ENCODE measurements at places on chromosomes 4 and X.

DNA sequence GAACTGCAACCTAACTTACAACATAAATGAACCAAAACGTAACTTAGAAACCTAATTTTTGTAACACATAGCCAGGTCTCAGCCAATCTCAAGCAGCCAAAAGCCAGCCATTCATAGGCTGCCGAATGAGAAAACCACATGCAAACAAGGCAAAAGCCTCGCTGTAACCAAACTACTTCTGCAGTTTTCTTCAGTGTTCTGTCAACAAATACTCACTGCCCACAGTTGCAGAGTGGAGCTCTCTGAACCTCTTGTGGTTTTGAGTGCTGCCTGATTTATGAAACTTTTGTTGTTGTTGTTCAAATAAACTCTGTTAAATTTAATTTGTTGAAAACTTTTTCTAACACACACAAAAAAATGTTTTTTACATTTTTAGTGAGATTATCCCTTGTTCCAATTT, 251.2 kb downstream of the PAPSS1 start:
- no peak for DNase-seq

GRCh38 chr4:180618396-180618795, 1624.8 kb upstream of the TENM3 start:
- DNase-seq: no peak

- no peak for DNase-seq
Observed at GRCh38 chrX:56758456-56758855, 29.4 kb downstream of the NBDY start.

DNA sequence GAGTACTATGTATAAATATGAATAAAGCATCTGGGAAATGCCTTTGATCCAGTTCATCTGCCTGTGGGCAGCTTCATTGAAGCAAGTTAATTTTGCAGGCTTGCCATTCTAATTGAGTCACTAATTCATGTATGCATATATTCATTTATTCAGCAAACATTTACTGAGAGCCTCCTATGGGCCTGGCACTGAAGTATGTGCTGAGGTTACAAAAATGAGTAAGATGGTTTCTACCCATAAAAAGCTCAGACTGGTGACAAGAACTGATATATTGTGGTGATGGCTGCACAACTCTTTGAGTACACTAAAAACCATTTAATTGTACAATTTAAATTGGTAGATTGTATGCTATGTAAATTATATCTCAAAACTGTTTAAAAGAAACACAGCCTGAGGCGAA, 1.1 kb upstream of the MRPL1 start:
- no peak for DNase-seq

DNA sequence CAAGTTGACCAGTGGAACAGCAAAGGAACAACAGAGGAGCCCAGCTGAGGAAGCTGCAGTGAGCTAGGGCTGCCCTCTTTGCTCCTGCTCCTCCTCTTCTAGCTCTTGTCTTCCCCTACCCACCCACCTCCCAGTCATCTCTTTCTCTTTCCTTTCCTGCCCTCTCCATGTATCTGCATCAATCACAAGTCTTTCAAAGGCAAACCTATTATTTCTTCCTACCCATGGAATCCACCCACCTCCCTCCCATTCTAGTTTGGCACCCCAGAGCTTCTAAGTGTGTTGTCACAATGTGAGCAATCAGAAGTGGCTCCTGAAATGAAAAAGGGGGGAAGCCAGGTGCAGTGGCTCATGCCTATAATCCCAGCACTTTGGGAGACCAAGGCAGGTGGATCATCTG, 69.3 kb downstream of the TSC22D3 start:
- no peak for DNase-seq

GRCh38 chrX:119604766-119605463, 1.3 kb downstream of the NKRF start:
- no peak for DNase-seq

DNA sequence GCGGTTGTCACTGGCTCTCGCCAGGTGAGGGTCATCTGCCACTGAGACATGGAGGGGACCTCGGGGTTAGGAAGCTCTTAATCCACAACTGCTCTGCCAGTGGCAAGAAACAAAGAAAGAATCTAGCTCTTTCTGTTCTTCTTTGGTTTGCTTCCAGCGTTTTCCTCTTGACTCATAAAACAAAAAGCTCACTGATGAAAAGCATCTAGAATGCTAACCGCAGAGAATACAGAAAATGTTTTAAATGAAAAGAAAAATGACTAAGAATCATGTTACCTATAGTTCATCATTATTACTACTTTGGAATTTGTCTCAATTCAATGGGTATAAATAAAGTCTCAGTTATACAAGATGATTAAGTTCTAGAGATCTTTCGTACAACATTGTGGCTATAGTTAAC, 274.8 kb upstream of the TENM3 start:
- DNase-seq: no peak

GRCh38 chrX:1163231-1163630, 49.2 kb downstream of the CRLF2 start:
- no peak for DNase-seq

GRCh38 chrX:53642337-53642736, 44.2 kb downstream of the HUWE1 start:
- no peak for DNase-seq

GRCh38 chrX:28205126-28205525, 223.9 kb upstream of the DCAF8L1 start:
- no peak for DNase-seq

DNA sequence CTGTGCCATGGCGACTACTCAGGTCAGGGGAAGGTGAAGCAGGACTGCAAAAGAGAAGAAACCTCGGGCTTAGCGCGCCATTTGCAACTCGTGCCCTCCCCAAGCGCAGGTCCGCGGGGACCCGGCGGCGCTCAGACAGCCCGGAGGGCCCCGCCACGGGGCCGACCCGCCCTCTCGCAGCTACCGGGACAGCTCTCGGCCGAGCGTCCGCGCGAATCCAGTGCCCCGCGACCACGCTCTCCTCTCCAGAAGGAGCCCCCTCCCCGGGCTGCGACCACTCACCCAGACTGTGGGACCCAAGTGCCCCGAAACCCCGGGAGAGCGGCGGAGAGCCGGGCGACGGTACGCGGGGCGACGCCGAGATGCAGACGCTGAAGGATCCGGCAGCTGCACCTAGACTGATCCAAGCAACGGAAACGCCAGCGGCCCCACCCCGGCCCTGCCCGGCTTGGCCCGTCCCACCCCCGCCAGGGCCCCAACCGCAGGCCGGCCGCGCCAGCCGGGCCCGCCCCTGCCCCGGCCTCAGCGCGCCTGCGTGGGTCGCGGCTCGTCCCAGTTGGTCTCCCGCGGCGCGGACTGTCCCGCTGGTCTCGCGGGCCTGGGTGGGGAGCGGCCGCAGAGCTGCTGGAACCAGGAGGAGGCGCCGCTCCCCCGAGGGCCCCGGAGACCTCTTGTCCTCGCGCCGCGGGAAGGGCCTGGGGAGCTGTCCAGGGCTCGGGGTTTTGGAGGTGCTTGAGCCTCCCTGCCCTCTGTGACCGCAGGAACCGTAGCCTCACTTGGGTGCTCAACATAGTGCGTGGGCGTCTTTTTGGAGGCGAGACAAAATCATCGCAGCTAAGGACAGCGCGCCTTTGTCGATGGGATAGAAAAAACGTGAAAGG, at the start of gene ANXA5:
TSS of gene ANXA5 (minus strand) at position 400 of the 881 bp plus-strand sequence. CDS start at position 9, 391 bp downstream.
- peak; percentile 56 for DNase-seq

DNA sequence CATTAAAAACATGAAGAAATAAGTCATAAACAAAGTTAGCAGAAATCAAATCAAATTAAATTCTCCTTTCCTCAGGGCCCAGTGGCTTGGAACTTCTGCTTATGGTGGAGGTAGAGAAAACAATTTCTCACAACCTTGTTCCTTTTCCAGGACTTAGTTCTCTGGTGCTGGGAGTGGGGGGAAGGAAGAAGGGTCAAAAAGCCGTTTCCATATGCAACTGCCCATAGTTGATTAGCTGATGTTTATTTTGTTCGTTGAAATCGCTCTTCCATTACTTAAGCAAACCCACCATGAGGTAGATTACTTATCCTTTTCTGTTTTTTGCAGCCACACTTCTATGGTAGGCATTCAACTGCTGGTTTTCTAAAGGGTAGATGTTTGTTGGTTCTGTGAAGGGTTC, 94.2 kb downstream of the ARSJ start:
- no peak for DNase-seq

- no peak for DNase-seq
Observed at GRCh38 chrX:52977953-52978352, 19.6 kb upstream of the FAM156A start.

DNA sequence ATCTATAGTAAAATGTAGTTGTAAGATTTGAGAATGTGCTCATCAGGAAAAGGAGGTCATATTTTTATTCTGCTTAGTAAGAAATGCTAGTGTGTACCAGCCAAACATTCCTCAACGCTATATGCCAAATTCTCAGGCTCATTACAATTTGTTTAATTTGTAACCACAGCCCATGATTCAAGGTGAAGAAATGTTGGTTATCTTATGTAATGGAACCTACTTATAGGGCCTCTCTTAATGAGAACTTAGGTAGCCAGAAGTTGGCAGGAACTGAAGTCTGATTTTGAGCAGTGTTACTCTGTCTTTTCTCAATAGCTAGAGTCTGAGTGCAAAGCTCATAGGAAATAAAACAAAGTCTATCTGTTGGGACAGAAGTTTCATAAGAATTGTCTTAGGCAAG, 595.0 kb downstream of the GLUD2 start:
- no peak for DNase-seq

DNA sequence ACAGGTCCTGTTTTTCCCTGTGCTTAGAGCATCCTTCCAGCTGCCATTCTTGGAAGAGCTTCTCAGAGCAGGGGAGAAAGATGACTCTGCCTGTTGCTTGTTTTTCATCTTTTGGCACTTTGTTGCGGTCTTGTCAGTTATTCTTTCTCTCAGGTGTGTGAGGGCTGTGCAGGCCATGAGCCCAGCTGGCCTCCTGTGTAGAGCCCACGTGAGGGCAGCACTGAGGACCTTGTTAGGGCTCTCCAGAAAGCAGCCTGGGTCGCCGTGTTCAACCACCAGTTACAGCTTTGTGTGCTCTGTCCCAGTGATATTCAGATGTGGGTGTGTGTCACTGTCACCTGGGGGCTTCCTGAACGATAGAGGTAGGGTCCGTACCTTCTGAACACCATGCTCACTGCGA, 52.8 kb downstream of the NOP14 start:
- DNase-seq: no peak

GRCh38 chr4:181504924-181505323, 738.3 kb upstream of the TENM3 start:
- DNase-seq: no peak

- DNase-seq: no peak
Observed at GRCh38 chrX:9285342-9285771, 179.5 kb upstream of the TBL1X start.

DNA sequence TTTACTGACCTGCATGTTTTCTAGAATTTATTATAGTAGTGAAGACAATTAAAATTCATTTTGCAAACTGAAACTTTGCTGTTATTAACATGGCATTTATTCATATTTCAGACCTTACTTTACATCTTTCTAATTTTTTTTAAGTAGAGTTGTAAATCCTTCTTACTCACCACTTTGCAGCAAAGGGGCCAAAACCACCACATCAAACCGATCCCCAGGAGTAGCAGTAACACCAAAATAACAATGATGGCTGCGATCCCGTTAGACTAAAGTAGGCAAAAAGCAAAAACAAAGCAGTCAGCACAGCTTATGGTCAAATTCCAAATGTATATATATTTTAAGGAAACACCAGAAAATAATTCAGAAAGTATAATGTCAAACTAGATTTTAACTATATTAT, 64.7 kb downstream of the ANTXR2 start:
- DNase-seq: no peak
